ENCODE measurements at places on chromosomes 6 and 20.

- no peak for DNase-seq
These were observed 18.6 kb upstream of the NT5E start for GRCh38 chr6:85431271-85431670.

DNA sequence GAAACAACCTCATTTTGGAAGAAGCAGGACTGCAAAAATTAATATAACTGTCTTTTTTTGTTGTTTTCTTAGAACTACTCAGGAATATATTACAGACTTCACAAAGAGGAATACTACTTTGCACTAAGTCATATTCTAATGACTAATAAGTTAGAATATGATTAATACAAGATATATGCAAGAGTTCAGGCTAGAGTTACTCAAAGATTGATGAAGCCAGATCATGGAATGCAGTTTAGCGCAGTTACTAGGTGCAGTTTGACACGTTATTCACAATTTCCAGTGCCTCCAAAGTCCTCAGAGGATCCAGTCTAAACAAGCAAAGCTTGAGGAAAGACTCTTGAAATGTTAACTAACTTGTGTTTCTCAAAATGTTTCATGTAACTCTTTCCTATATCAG, 1.2 kb upstream of the MYCT1 start:
- no peak for DNase-seq

GRCh38 chr20:47878601-47879027, 93.3 kb upstream of the SULF2 start:
- no peak for DNase-seq

DNA sequence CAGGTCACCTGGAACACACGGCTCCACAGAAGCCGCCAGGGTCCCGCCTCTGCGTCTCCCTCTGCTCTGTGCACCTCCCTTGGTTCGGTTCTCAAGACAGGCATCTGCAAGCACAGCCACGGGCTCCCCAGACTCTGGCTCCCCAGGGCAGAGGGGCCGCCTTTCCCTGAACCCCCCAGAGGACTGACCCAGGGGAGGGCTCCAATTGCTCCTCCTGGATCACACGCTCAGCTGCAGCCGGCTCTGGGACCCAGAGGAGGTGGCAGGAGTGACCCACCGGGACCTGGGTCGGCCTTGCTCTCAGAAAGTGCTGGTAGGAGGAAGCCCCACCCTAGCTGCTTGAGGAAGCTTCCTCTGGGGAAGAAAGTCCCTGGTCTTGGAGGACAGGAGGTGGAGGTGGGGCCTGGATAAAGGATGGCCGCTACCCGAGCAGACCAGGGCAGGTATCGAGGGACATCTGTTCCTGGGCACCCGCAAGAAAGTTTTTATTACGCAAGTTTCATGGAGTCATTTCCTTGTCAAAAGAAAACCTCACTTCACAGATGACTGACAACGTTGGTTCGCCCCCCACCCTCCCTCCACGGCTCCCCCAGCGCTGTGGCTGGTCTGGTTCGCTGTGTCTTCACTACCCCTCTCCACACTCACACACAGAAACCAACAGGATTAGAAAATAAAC, 103.9 kb upstream of the AFDN start:
- DNase-seq = no peak

DNA sequence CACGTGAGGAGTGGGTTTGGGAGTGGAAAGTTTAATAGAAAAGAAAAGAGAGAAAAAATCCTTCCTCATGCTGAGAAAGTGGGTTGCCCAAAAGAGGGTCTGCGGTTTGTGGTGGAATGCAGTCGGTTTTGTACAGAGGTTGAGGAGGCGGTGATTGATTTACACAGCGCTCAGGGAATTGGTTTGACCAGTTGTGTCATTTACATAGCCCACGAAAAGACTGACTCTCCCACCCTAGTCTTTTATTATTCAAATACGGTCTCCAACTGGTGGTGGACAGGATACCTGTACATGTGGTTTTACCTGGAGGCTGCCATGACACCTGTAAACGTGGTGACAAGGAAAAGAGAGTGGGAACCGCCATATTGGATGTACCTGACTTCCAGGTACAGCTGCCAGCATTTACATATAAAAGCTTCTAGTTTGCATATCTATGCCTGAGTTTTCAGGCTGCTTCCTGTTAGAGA, 42.1 kb downstream of the HLA-DPB1 start:
- DNase-seq = no peak

Data from activated CD8-positive, alpha-beta T cell treated with anti-CD3 and anti-CD28 coated beads, Interleukin-2, amount 10 ng/mL, durations not matched to agents 7 days and 5 days (primary cell).